ENCODE measurements at places on chromosomes 12 and 14.

DNA sequence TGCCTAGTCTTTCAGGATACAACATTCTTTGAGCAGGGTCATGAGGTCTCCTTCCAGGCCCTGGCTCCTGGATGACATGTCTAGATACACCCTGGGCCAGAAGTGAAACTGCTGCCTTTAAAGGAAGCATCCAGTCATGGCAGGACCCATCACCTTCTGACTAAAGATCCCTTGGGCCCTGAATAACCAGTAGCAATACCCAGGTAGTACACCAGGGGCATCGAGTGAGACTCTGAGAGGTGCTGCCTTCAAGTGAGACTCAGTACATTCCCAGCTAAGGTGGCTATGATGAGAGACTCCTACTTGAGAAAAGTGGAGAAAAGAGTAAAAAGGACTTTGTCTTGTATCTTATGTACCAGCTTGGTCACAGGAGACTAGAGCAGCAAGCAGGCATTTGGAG, 23.5 kb downstream of the OR6C68 start:
- DNase-seq = peak; percentile 7

- DNase-seq = no peak
Measured at GRCh38 chr12:127260531-127260930, 1006.4 kb upstream of the TMEM132C start.

GRCh38 chr14:66101662-66102061, 384.5 kb upstream of the CCDC196 start:
- DNase-seq = no peak

DNA sequence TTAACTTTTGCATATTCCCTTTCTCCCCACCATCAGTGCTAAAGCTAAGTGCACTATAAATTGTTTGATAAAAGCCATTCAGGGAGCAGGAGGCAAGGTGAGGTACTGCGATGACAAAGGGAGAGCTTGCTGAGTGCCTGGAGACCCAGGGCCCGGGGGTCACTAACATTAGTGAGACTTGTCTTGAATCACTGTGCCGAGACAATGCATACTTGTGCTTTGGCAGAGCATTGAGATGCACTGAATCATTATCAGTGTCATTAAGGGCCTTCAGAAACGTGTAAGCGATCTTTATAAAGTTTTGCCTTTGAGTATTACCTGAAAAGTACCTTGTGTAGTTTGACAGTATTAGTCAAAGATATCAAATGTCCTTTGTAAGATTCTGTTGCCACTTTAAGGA, 447.5 kb downstream of the PCNX1 start:
- DNase-seq = no peak

DNA sequence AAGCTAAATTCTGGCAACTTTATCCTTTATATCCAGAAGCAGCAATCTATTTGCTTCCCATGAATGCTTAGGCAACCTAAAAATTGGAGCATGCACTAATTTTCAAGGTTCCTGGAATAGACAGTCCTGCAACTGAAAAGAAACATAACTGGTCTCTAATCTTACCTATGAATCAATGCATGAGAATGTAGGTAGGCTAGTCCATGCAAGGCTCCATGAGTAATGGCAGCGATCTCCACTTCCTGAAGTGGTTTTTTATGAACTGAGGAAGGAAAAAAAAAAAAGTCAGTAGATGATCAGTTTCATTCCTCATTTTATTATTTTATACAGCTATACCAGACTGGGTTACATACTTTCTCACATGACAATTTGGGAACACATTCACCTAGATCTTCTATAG, 102.0 kb downstream of the PEBP1 start:
- DNase-seq = no peak

DNA sequence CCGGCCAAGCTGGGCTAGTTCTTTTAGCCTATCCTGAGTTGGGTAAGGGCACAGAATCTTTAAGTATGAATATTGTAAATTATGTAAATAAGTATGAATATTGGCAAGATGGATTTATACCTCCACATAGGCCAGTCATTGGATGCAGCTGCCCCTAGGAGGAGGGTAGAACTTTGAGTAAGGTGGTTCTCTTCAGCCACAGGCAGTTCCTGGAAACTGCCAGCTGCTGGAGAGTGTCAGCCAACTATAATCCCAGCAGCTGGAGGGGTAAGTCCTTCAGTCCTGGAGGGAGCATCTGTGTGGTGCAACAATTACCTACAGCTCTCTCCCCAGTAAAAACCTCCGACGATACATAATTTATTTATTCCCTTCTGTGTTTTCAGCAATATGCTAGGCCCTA, 65.8 kb upstream of the TMPO start:
- no peak for DNase-seq

GRCh38 chr12:40216516-40217288, 8.1 kb upstream of the LRRK2 start:
- no peak for DNase-seq

GRCh38 chr12:53052419-53053217, 2.8 kb downstream of the TNS2 start:
- no peak for DNase-seq

DNA sequence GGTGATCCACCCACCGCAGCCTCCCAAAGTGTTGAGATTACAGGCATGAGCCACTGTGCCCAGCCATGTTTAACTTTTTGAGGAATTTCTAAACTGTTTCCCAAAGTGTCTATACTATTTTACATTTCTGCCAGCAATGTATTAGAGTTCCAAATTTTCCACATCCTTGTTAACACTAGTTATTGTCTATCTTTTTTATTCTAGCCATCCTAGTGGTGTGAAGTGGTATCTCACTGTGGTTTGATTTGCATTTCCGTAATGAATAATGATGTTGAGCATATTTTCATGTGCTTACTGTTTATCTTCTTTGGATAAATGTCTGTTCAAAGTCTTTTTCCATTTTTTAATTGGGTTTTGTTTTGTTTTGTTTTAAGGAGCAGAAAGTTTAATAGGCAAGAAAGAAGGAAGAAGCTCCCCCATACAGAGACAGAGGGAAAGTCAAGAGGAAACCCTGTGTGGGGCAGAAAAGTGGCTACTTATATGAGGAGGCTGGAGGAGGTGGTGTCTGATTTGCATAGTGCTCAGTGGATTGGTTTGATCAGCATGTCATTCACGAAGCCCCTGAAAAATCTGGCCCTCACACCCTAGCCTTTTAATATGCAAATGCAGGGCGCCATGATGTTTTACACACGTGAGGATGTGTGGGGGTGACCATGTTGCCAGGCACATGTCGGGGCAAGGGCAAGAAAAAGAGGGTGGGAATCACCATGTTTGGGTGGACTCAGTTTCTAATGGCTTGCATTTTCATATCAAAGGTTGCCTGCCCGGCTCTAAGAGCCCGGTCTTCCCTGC, 14.9 kb downstream of the TXNRD1 start:
- DNase-seq = no peak

- DNase-seq = no peak
Measured at GRCh38 chr12:70251226-70251625, 8.0 kb downstream of the CNOT2 start.
